ENCODE measurements at places on chromosomes 11 and 22.

DNA sequence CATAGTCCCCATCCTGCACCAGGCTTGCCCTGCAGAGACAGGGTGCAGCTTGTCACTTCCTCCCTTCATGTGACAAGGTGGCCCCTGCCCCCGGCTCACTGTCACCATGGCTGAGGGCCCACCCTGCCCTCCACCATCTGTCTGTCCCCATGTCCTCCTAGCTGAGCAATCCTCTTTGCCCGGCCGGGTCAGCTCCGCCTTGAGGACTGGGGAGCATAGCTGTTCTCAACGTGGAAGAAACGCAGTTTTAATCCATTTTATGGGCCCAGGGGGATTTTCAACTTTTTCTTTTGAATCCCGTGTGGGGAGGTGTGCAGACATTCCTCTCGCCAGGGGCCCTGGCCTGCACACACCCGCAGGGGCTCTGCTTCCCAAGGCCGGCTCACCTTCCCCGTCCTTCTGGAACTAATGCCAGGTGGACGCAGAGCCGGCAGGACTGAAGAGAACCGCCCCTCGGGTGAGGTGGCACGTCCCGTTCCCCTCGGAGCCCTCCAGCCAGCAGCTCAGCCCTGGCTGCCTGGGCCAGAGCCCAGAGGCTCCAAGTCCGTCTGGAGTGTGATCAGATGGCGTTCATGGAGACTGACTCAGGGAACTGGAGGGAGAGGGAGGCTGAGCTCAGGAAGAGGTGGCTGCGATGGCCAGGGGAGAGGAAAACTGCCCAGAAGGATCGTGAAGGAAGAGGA, 1108.7 kb downstream of the BRD1 start:
- DNase-seq, result no peak

- no peak for DNase-seq
Observed at GRCh38 chr11:111406589-111406988, 27.5 kb upstream of the POU2AF1 start.

- DNase-seq, result no peak
Observed at GRCh38 chr11:71130106-71130505, 122.3 kb downstream of the SHANK2 start.

DNA sequence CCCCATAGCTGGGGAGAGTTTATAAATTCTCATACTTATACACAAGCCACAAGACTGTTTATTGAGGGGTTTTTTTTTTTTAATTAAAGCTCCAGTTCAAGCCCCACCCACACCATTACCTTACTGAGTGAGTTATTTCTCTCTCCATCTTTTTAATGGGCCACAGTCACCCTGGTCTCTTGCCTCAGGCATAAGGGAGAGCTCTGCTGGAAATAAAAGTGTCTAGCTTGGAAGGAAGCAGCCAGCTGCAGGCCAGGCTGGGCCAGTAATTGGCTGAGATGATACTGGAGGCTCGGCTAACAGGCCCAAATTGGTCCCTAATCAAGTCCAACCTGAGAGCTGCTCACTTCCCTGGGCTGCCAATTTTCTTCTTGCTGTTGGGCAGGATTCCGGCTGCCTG, 174.1 kb downstream of the INSC start:
- no peak for DNase-seq

- DNase-seq, result no peak
Observed at GRCh38 chr11:8717876-8718753, 35.5 kb downstream of the RPL27A start.

DNA sequence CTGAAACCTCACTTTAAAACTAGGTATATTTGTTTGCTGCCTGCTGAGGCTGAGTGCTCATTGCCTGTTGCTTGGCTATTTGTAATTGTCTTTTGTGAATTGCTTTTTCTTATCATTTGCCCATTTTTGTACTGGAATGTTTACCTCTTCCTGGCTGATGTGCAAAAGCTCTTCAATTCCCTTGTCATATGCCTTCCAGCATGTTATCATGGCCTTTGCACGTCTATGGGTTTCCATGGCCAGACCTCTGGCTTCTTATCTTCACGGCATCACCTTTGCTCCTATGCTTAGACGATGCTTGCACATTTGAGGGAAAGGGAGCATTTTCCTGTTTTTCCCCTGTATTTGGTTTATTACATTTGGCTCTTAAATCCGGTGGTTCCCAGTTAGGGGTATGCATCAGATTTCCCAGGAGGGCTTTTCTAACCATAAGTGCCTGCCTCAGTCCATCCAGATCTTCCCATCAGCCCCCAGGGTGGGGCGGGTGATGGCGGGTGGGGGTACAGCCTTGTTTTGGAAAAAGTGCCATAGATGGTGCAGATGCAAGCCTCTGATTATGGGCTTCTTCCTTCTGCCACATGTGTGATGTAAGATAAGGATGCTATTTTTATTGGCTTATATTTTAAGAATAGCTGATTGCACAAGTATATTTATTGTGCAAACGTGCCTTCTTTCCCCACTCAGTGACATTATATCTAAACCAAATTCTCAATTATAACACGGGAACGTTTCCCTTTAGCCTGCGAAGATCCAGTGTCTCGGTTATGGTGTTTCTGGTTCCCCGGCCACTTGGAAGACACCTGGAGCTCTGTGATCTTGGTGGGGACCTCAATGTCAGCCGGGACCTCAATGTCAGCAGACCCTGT, 70.6 kb upstream of the SEPTIN5 start:
- no peak for DNase-seq

GRCh38 chr22:35301372-35301874, 1.7 kb downstream of the TOM1 start:
- DNase-seq, result no peak

GRCh38 chr11:126352934-126353801, 2.3 kb upstream of the ST3GAL4 start:
- no peak for DNase-seq

DNA sequence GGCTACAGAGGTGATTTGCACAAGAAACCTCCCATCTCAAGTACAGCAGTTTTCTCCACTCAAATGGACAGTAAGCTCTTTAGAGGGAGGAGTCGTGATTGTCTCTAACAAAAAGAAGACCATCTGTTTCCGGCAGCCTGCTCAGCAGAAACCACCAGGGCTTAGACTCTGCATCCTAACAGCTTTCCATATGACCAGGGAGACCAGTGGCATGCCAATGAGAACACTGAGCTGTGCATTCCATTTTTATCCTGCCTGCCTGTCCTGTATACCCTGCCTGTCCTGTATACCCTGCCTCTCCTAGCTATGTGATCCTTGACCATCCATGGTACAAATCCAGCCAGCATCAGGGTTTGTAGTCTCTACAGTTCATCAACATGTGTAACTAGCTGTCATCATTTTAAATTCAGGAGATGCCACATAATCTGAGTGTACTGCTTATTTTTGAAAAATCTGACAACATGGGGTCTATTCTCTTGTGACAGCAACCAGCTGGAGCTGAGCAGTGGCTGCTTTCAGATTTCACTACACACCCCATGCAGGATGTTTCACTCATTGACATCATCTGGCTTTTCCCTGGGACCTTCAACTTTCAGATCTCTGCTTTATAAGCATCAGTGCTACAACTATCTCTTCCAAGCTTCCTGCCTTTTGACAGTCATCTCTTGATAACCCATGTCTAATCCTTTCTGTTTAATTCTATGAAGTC, 50.5 kb upstream of the POU2AF2 start:
- DNase-seq, result no peak

- no peak for DNase-seq
Observed at GRCh38 chr11:60844870-60845221, 2.9 kb downstream of the CCDC86 start.

- DNase-seq, result no peak
Observed at GRCh38 chr22:38167988-38168407, 13.6 kb downstream of the PLA2G6 start.

GRCh38 chr22:48493733-48494132, 1333.9 kb downstream of the BRD1 start:
- no peak for DNase-seq

DNA sequence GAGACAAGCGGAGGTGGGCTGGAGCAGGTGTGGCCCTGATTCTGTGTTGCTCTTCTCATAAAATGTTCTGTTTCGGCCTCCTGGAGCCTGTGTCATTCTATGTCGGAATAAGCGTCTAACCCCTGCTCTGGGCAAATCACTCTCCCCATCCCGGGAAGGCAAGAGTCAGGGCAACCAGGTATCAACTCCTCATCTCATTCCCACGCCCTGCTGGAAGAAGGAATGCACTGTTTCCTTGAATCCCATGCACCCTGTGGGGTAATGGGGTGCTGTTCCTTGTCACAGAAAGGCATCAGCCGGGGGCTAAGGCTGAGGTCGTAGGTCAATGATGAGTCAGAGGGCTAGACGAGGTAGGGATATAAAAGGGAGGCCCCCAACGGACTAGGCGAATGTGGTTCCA, 2.6 kb downstream of the FAM180B start:
- DNase-seq, result no peak

DNA sequence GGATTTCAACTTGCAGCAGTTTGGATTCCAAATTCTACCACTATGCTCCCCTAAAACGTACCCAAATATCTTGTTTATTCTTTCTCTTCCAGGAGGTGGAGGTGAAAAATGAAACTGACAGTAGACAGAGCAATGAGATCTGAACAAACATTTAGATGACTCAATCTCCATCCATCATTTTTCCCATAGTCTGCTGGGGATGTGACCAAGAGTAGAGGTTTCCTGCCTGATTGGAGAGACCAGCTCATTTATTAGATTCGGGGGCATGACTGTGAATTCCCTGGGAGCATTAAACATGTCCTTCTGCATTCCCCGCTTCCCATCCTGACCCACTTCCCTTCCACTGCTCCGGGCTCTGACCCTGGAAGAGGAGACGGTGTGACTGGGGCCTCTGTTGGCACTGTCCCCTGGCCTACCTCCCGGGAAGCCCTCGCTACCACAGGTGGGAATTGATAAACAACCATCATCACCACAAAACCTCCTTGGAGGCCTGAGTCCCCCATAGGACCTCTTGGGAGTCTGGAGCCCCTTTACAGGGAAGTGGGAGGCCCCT, 20.3 kb downstream of the DKK3 start:
- DNase-seq, result no peak

GRCh38 chr11:117750357-117750756, 46.7 kb downstream of the DSCAML1 start:
- DNase-seq, result no peak

- no peak for DNase-seq
Observed at GRCh38 chr22:21842946-21843345, 24.5 kb downstream of the MAPK1 start.

DNA sequence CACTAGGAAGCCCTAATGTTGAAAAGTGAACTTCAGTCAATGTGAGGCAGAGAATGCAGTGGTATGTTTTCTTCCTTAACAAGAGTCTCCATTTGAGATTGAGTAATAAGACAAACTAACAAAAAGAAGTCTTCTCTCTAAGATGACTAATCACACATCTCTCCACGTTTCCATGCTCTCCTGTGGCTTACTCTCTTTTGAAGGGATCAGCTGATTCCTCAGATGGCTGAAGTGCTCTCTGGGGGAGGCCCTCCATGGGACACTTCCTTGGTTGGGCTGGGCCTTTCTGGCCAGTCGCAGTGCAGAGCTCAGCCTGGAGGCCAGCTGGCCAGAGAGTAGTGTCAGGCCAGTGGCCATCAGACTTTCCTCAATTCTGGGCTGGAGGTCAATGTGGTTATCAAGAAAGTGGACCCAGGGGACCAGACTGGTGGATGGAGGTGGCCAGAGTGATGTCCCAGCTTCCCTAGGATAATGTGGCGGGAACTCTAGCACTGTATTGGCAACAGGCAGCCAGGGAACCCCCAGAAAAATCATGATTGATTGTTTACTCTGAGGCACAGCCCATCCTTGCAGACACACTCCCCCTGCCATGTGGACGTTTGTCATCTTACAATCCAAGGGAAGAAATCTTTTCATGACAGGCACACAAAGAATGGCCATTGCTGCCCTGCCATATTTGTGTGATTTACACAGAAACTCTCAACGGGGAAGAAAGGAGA, 14.5 kb downstream of the CSRP3 start:
- DNase-seq, result no peak

GRCh38 chr11:8259306-8259959, 4.2 kb downstream of the LMO1 start:
- DNase-seq, result no peak

DNA sequence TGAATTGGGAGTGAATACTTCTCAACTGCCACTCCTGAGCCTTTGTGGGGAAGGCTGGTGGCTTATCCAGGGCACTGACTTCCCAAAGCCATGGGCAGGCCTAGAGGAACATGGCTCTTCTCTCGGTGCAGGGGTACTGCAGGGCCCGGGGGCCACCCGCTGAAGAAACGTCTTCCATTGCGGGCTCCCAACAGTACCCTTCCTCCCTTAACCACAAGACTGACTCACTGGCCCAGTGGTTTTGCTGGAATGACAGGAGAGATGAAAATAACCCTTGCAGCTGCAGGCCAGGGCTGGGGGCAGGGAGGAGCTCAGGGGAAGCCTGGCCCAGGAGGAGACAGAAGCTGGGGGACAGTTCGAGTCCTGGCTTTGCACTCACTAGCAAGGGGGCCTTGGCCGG, 13.5 kb downstream of the TXN2 start:
- no peak for DNase-seq

DNA sequence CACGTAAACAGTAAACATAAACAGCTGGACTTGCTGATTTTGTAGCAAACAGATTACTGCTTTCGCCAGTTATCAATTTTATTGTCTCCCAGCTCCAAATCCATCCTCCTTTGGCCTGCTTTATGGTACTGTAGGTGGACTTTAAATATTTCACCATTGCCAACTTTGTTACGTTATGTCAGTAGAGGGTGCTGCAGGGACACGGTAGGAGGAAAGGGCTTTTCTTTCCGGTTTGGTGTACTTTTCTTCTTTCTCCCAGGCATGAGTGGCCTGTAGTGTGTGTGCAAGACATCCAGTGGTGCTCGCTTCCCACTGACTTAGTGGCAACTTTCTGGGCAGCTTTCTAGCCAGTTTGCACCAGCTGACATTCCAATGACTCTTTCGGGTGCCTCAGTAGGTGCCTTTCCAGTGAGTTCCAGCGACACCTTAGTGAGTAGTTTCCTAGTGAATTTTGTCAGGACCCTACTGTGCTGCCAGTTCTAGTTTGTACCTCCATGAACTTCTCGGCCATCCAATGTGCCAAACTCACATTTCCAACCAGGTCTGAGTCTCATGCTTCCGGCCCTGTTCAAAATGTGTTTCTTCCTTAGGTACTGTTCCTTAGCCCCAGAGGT, 267.6 kb upstream of the TENM4 start:
- no peak for DNase-seq

GRCh38 chr11:61281581-61282250, 13.4 kb downstream of the VWCE start:
- no peak for DNase-seq

Data from stimulated activated CD8-positive, alpha-beta memory T cell treated with anti-CD3 and anti-CD28 coated beads, Interleukin-7, amount 100 ng/mL, for 4 hours (primary cell).